NCI-H524 treated with DMSO at 0.1 percent for 48 hours (cell line): ENCODE measurements at places on chromosomes 2 and 18.
A peak's percentile ranks its signal among the peaks of the same experiment; 100 is the strongest.

GRCh38 chr2:169275696-169276444 is 86.5 kb downstream of the LRP2 start:
- no peak for DNase-seq

GRCh38 chr2:173171924-173172643 is 96.4 kb downstream of the MAP3K20 start:
- no peak for DNase-seq

DNA sequence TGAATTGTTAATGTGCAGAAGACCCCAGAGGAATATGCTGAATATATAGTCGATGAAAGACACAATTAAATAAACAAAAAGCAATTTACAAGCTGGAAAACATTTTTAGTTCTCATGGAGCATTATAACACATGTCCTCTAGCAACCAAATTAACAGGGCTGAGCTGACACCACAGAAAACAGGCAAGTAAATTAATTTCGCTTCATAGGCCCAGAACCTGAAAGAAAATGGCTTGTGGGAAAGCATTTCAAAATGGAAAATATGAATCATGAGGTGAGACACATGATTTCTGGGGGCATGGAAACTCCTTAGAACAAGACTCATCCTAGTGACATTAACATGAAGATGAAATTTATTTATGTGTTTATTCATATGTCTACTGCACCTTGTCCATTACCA is 25.0 kb upstream of the RNF152 start:
- DNase-seq = no peak

DNA sequence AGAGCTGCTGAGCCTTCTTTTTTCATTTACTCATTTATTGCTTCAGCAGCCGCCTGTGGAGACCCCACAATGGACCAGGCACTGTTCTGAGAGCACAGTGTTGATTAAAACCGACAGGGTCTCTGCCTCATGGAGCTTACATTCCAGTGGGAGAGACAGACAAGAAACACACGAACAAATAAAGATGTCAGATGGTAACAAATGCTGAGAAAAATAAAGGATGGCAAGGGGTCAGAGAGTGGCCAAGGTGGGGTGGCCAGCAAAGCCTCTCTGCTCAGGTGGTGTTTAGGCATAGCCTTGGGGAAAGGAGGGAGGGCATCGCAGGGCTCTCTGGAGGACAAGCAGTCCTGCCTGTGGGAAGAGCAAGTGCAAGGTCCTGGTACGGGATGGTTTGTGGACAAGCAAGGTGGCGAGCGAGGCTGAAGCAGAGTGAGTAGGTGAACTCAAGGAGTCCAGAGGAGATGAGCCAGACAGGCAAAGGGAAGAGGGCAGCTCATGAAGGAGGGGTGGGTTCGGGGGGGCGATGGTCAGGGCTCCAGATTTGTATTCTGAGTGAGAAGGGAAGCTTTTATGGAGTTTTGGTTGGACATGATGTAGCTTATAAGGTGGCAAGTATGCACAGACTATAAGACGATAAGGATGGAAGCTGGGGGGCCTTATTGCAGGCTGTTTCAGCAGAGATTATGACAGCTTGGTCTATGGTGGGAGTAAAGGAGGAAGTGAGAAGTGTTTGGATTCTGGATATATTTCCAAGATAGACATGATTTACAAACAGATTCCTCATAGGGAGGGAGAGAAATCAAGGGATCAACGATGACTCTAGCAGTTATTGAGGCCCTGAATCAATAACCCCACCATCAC is 8.8 kb upstream of the ITGB6 start:
- no peak for DNase-seq

- no peak for DNase-seq
Observed at GRCh38 chr18:33210575-33211189, 229.8 kb downstream of the CCDC178 start.

DNA sequence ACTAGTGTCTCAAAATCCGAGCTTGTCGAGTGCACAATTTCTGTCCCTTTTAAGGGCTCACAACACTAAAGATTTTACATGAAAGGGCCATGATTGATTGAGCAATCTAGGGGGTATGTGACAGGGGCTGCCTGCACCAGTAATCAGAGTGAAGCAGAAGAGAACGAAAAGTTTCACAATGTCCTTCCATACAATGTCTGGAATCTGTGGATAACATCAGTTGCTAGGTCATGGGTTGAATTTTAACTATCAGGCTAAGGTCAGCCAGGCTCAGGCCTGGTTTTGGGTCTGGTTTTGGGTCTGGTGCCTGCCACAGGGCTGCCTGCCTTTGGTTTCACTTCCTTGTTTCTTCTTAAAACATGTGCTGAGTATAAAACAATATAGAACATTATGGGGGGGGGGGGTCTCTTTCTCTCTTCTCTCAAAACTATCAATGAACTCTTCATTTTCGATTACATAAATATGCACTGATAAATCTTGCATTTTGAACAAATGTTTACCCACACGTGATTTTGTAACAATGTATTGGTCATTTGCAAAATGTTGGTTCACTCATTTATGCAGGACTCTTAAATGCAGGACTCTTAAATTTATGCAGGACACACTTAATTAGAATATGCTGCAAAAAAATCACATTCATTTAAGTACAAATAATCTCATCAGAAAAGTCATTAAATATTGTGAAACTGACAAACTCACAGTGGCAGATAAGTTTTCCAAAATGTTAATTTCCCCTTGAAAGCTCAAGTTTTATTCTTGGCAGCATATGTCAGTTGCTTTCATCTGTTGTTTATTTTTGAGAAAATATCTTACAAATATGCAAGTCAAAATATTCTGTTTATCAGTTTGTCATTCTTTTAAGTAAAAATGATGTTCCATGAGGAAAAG is 290.5 kb upstream of the KYNU start:
- no peak for DNase-seq

- no peak for DNase-seq
Observed at GRCh38 chr2:38073211-38074057, 2.5 kb downstream of the CYP1B1 start.

DNA sequence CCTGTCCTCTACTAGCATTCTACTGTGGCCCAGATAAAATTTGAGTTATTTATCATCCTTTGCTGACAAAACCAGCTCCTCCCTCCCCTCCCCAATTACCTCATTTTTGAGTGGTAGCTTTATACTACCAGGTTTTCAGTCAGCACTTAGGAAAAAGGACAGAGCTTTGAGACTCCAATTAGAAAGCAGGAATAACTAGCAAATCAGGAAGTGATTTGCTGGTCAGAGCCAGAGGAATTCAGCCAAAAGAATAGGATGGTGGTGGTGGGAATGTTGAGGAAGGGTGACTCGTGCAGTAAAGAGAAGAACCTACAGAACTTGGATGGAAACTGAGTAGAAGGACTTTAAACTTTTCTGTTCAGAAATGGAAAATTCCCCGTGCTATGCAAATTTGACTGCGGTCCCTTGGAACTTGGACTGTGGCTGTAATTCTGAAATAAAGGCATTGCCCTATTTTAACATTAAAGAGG is 3.7 kb downstream of the MYL12B start:
- DNase-seq = no peak

GRCh38 chr2:24793761-24794435 is 673 bp downstream of the CENPO start:
- DNase-seq = peak; percentile 25

- no peak for DNase-seq
Observed at GRCh38 chr2:137828624-137829023, 135.6 kb upstream of the HNMT start.

DNA sequence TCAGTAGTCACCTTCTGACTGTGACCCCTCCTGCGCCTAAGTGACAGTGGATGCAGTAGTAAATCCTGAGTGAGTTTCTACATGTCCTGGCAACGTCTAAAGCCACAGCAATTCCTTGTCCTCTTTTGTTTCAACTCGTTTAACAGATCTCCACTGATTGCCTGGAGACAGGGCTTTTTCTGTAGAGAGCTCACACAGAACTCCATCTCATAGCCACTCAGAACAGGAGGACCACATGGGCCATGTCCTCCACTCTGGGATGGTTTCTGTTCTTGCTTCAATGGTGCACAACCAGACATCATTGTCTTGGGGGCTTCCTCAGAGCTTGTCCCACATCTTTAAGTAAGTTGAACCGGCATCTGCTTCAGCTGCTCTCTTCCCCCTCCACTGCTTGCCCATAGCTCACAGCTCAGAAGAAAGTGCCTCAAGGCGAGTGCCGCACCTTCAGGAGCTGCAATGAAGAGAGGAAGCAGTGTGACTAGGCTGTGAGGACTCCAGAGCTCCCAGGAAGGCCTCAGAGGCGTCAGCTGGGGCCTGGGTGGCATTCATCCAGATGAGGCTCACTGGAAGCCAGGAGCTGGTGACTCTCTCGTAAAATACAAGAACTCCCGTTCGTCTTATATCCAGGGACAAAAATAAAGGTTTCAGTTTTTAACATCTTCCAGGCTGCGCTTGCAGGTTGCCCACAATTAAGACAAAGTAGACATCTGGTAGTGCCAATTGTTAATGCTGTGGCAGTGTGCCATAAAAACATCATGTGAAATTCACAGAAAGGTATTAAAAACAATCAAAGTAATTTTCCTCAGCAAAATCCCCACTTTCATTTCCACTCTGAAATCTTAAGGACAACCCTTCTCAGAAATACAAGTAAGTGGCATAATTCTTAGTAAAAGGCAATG is 37.3 kb downstream of the ST3GAL5 start:
- DNase-seq = no peak

DNA sequence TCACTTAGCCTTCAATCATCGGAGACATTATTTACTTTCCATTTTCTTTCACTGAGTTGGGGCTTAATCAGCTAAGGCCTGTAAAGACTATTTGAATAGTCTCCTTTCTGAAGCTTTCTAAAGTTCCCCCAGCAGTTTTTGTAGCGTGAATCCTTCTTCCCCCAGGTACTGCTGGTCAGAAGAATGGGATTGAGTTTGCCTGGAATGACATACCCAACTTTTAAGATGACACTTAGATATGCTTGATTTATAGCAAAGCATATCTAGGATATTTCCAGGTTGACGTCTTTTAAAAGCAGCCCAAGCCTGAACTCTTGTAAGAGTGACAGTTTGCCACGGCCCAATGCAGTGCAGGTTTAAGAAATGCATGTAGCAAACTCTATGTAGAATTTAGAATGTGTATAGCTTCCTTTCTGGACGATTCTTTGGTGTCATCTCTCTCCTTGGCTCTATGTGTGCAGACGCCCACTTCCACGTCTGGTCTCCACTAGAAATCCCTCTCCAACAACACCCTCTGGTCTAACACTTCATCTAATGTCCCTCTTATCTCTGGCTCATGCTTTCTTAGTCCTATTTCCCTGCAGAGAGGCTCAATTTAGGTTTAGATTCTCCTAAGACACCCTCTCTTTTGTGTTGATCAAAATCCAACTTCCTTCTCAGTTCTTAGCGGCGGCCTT is 175.0 kb upstream of the CYRIA start:
- no peak for DNase-seq

DNA sequence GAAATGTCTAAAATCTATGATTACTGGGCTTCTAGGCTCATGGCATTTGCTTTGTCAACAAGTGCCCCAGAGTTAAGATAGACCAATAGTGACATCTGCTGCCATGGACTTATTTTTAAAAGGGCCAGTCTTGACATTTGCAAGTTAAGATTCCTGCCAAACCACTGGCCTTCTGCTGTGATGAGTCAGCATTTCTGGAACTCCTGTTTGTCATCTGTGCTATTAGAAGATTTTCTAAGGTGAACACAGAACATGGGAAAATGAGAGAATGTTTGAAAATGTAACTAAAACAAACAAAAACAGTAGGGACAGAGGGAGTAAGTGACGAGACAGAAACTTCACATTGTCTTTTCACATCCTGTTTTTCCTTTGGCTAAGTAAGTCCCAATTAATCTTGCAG is 93.7 kb upstream of the WDR75 start:
- DNase-seq = no peak

- DNase-seq = no peak
Observed at GRCh38 chr2:190156530-190157212, 94.1 kb upstream of the MSTN start.

- no peak for DNase-seq
Observed at GRCh38 chr18:47235096-47235495, 16.4 kb downstream of the SKOR2 start.

DNA sequence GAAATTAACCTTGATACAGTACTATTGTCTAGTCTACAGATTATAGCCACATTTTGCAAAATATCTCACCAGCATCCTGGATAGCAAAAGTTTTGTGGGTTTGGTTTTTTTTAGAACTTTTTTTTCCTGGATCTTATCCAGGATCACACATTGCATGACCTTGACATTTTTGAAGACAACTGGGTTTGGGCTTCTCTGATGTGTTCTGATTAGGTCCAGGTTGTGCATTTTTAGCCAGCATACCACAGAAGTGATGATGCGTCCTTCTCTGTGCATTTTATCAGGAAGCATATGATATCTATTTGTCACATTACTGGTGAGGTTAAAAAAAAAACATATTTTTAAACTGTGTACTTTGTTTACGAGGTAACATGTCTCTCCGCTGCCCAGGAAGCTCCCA is 221.0 kb upstream of the OSR1 start:
- no peak for DNase-seq

- no peak for DNase-seq
Observed at GRCh38 chr2:99488539-99489062, 1.2 kb downstream of the REV1 start.

GRCh38 chr2:174888146-174888545 is 117.0 kb downstream of the CHN1 start:
- DNase-seq = no peak

GRCh38 chr2:177385151-177385550 is 7.4 kb upstream of the AGPS start:
- no peak for DNase-seq

GRCh38 chr2:225122007-225122406 is 79.7 kb upstream of the DOCK10 start:
- no peak for DNase-seq

DNA sequence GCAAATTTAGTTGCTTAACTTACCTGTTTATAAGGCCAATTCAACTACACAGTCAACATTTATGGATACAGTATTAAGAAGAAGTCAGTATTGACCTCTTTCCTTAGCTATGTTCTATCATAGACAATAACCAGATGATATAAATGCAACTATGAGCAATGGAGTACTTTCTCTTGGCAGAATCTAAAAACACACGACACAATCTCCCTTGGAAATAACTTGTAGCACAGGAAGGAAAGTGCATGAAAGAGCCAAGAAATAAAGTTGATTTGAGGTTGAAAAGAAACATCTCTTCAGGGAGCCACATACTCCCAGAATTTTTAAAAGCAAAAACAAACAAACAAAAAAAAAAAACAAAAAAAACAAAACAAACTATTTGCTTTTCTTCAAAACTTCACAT is 145.0 kb downstream of the EVA1A start:
- DNase-seq = no peak

DNA sequence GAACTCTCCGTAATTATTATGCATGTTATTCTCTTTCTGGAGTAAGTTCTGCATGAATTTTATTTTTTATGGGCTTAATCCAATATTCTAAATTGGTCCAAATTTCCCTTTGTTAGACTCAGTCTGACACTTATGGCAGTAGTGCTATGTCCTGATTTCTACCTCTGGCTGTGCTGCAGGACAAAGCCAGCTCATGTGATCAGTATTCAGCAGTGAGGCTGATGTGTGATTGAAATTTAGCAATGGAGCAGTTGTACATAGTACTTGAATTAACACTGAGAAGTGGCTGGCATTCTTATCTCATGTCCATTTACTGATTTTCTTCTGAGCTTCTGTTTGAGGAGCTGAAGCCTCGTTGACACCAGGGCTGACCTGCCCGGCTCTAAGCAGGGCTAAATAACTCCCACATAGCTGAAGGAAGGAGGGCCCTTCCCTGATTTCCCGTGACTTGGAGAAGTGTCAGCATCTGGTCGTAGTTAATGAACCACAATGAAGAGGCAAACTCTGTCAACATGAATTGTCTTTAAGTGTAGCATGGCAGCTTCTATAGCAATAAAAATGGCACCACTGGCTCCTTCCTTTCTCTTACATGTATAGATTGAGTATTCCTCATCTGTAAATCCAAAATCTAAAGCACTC is 159.0 kb upstream of the RASGRP3 start:
- DNase-seq = no peak
